Cortex of kidney (tissue), 1 donor: ENCODE measurements at places on chromosomes 1 and 21.

- no peak for DNase-seq
Measured at GRCh38 chr1:76543495-76543894, 323.8 kb upstream of the ST6GALNAC5 start.

DNA sequence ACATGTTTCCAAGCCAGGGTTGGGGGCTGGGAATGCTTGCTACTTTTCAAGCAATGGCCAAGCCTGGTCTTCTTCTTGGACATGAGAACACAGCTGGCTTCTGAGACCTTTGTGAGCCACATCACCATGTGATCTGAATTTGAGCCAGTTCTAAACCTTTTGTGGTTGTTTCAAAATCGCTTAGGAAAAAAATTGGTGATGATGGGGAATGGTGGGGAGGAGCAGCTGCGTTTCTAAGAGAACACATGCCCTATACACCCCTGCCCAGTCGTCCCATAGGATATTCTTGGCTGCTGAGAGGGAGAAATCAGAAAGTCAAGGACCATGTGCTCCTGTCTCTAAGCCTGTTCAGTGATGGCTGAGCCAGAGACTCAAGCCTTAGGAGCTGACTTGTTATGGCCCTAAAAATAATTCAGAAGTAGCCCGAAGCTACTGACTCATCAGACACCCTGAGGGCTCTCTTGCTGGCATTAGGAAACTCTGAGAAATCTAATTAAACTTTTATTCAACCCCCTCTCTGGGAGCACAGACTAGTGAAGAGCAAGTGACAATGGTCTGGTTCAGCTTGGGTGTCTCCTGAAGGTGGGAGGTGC lies 30.5 kb downstream of the CCDC185 start:
- DNase-seq, result no peak

DNA sequence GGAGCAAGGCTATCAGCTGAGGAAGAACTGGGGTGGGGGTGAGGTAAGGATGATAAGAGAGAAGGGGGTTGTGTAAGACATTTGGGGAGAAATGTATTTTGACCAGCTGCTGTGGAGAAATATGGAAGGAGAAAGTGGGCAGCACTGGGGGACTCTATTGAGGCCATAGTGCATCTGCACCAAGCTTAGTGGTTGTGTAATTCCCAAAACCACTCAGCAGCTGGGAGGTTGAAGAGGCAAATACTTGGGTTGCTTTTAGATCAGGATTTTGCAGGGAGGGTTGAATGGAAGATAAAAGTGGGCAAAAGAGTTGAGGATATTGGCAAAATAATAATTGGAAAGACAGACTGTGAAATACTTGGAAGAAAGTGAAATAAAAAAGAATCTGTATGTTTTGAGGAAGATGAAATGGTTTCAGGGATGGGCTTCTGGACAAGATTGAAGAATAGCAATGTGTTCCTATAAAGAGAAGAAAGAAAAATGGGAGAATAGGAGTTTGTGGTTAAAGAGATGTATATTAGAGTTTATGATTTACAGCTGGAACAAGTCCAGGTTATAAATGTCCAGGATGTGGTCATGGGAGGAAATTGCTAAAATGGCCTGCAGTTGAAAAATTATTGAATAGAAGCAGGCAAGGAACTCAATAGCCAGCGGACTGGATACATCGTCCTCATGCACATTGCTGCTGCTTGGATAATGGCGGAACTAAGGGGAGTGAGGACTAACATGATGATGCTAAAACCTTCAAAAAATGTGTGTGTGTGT lies 162.7 kb downstream of the DNM3 start:
- DNase-seq, result no peak

- DNase-seq, result no peak
Measured at GRCh38 chr1:86687595-86687994, 16.8 kb upstream of the SH3GLB1 start.

- no peak for DNase-seq
Measured at GRCh38 chr1:190578017-190578416, 100.4 kb upstream of the BRINP3 start.

DNA sequence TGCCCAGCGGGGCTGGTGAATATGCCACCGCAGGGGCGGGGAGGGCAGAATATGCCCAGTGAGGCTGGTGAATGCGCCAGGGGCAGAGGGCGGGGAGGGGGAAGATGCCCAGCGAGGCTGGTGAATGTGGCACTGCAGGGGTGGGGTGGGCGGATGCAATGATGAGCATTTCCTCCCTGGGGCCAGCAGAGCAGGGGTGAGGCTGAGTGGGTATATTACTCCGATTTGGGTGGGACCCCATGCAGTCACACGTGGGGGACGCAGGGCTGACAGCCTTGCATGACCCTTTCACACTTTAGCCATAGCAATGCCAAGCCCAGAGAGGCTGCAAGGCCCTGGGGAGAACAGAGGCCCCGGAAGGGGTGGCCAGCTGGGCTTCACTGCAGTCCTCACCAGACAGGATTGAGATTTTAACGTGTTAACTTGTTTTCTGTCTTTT lies 9.3 kb upstream of the SLX9 start:
- no peak for DNase-seq

- no peak for DNase-seq
Measured at GRCh38 chr1:104648269-104648691, 898.6 kb downstream of the AMY1C start.

DNA sequence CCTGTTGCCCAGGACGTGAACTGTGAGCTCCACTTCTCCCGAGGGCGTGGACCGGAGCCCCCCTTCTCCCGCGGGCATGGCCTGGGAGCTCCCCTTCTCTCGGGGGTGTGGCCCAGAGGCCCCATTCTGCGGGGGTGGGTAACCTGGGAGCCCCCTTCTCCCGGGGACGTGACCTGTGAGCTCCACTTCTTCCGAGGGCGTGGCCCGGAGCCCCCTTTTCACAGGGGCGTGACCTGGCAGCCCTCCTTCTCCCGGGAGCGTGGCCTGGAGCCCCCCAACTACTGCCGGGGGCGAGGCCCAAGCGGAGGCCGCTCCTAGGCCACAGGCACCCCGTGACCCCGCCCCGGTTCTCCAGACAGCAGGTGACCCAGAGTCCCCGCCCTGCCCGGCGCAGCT lies 320 bp downstream of the C1orf174 start:
- DNase-seq, result no peak

DNA sequence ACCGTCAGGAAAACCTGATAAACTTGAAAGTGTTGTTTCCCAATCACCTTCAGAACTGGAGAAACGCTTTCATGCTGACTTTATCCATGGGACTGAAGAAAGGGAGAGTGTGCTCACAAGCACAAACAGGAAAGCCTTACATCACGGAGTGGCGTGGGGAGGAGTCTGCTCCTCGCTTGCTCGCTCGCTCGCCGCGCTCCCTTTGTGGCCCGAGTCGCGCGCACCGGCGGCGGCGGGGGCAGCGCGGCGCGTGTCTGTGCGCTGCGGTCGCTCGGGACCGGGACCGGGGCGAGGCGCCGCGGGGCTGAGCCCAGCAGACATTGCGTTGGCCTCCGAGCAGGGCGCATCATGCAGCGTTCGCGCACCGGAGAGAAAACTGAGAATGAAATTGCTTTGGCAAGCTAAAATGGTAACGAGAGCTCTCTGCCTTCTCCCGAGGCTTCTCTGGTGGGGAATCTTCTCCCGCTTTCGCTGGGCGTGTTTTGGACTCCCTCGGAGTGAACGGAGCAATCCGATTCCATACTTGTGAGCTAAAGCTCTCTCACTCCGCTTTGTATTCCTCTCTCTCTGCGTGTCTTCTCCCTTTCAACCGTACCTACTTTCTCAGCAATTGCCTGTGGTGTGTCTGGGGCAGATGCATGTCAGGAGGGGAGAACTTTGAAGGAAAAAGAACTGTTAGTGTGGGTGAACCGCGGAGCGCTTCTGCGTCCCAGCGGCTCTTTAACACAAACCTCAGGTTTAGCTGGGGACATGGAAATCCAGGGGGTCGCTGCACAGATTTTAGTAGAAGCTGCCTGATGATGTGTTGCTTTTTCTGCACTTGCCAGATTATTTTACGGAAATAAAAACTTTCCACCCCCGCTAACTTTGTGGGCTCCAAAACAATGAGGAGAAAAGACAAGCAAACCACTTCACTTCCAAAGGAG lies at the start of gene RGL1:
RGL1 (plus strand) TSS at position 205 of the 926 bp plus-strand sequence; CDS start at position 383, 178 bp downstream.
- no peak for DNase-seq

DNA sequence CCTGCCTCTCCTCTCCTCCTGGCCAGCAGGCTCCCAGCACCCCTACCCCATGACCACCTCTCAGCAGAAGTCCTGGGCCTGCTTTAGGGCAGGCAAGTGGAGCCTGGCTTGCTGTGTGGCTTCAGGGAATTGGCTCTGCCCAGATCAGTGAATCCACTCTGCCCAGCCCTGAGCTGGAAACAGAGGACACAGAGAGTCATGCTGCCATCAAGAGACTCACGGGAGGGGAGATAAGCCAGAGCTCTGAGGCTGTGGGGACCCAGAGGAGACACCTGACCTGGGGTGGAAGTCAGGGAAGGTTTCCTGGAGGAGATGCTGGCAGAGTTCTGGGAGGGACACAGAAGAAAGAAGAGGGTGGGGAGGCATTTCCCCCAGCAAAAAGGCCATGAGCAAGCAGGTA lies 54.2 kb downstream of the GLIS1 start:
- no peak for DNase-seq

GRCh38 chr1:110515891-110516290 lies 3.1 kb downstream of the KCNA10 start:
- DNase-seq, result no peak

GRCh38 chr1:229192031-229192430 lies 78.9 kb upstream of the RAB4A start:
- no peak for DNase-seq

- DNase-seq, result no peak
Measured at GRCh38 chr1:207179036-207179435, 75.0 kb downstream of the C4BPA start.

GRCh38 chr1:35924838-35925237 lies 6.1 kb upstream of the AGO3 start:
- no peak for DNase-seq

DNA sequence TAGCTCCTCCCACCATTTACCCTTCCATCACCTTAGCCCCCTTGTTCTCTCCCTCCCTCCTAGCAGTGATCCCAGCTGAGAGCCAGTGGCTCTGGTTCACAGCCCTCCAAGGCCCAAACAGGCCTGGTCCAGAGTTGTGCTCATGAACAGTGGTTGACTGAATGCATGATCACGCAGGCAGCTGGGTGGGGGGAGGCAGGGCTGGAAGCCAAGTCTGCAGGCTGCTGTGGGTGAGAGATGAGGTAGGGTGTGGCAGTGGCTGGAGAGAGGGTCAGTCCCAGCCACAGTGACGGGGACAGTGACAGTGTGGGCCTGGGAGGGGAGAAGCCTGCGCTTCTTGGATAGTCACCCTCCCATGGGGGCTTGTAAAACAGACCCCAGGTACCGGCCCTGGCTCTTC lies 22.2 kb downstream of the EPHA8 start:
- DNase-seq, result no peak

DNA sequence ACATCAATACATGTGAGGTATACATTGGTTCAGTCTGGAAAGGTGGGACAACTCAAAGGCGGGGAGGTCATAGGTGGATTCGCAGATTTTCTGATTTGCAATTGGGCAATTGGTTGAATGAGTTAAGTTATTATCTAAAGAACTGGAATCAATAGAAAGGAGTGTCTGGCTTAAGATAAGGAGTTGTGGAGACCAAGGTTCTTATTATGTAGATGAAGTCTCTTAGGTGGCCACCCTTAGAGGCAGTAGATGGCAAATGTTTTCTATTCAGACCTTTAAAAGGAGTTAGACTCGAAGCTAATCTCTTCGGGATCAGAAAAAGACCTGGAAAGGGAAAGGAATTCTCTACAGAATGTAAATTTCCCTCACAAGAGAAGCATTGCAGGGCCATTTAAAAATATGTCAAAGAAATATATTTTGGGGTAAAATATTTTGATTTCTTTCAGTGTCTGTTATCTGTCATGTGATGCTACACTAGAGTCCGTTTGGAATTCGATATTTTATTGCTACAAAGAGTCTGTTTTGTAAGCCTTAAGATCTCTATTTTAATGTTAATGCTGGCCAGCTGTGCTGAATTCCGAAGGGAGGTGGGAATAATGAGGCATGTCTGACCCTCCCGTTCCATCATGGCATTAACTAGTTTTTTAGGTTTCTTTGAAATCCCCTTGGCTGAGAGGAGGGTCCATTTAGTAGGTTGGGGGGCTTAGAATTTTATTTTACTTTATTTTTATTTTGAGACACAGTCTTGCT lies 265.1 kb downstream of the PTPRU start:
- no peak for DNase-seq

DNA sequence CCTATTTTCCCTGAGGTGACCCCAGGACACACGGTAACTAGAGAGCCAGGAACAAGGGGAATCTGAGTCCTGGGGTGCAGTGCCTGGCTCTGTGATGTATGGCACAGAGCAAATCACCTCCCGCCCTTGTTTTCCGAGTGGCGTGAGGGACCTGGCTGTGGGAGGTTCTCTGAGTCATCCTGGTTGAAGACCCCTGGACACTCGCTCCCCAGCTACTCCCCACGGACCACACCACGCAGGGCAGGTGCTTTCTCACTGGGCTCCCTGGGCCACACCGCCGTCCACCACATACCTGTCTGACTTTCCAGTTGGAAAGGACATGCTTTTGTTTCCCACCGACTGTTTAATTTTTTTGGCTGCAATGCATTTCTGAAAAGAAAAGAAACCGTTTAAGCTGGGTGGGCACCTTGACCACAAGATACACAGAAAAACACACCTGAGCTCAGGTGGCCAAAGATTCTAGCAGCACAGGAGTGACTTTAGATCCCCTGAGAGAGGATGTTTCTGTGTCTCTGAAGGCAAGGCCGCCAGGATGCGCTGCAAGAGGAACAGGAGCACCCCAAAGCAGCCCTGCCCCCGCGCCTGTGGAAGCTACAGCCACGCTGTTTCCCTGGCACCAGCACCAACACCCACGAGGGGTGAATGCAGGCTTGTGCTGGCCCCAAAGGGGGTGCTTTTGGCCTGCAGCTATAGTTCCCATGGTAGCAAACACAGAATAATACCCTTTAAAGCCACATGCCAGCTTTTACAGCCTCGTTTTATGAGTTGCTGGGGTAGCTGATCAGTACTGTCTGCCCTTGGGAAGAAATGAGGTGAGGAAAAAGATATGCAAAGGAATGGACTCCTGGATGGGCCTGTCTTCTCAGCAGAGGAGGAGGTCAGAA lies 8.1 kb upstream of the SRM start:
- DNase-seq, result no peak

GRCh38 chr1:192256674-192257334 lies 60.0 kb upstream of the RGS21 start:
- DNase-seq, result no peak

DNA sequence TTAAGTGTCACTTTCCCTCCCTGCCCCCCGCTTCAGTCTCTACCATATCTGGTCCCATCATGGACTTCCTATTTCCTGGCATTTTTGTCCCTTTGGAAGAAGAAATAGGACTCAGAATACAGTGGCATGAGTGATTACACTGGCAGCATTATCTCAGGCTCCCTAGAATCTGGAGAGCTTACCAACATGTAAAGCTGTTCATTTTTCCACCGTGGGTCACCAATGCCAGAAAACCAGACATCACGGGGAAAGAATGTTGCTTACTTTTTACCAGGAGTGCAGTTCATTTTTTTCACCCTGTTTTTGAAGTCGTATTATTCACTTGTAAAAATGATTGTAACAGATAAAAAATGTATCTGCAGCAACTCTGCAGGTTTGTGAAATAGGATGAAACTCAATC lies 44.8 kb downstream of the BACH1 start:
- DNase-seq, result no peak
